GM12892 (cell line): ENCODE measurements at places on chromosomes 12 and 14.

- no peak for DNase-seq
Observed at GRCh38 chr12:45122768-45123380, 72.0 kb upstream of the DBX2 start.

GRCh38 chr14:101442451-101442850, 118.8 kb upstream of the DIO3 start:
- DNase-seq: no peak

- no peak for DNase-seq
Observed at GRCh38 chr12:91098941-91099340, 12.4 kb downstream of the LUM start.

DNA sequence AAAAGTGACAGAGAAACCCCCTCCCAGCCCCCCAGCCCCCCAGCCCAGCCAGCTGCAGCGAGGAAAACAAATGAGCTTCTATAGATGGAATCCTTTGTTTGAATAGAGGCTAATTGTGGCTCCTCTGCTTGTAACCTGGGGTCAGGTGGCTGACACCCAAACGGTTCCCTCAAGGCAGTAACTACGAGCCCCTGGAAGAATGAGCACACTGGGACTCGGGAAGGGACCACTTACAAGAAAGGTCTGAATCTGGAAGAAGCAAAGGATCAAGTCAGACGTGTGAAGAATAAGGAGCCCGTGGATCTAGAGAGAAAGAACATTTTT, 108.7 kb upstream of the FUT8 start:
- DNase-seq: no peak

GRCh38 chr14:34665785-34666435, 36.0 kb upstream of the SNX6 start:
- DNase-seq: no peak

DNA sequence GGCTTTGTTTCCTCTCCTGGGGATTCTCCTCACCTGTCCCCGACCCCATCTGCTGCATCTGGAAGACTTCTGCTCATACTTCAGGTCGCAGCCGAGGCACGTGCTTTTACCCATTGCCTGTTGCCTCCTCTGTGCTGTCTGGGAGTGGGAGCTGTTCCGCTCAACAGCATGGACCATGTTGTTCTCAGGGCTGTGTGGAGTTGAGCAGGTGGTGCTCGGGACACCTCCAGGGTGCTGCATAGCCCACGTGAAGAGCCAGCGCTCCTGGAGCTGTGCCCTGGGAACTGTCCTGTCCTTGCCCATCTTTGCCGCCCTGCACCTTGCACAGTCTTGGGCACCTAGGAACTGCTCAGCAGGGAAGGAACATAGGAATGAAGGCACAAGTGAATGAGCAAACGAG, 62.4 kb downstream of the IQSEC3 start:
- no peak for DNase-seq

DNA sequence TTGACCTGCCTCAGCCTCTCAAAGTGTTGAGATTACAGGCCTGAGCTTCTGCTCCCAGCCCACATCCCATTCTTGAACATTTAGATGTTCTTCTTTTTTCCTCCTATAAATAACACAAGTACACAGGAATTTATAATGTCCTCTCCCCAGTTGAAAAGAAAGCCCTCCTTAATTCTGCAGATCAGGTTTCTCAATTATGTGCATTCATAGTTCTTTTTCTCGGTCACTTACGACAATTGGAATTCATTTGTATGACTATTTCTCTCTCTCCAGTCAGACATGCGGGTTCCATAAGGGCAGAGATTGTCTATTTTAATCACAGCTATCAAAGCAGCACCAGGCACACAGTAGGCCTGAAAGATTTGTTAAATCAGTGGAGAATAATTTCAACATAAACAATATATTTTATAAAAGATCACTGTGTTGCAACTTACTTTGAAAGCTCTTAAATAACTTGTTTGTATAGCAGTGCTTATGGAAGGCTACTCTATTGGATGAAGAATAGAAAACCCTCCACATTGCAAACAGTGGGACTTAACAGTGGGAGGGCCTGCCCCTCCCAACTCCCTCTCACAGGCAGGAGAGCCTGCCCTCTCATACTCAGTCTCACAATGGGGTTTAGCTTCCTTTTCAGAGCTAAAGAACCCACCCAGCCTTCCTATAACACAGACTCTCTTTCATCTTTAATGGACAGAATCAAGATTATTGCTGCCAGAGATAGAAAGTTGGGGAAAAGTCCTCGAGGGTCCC, 84.1 kb upstream of the TRAF3 start:
- DNase-seq: no peak

DNA sequence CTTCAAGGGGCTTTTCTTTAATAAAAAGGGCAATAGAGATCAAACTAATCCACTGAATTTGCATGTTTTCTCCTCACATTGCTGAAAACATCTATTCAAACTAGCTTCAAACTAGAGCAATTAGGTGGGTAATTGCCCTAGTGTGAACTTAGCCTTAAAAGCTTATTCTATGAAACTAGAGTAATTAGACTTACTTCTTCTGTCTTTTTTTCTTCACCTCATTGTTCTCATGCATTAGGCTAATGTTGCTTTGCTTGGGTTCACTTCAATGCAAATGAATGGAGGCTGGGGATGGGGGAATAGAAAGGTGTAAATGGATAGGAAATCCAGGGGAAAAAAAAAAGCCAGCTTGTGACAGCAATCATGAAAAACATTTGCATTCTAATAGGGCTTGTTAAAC, 414.8 kb upstream of the LMO3 start:
- DNase-seq: no peak

DNA sequence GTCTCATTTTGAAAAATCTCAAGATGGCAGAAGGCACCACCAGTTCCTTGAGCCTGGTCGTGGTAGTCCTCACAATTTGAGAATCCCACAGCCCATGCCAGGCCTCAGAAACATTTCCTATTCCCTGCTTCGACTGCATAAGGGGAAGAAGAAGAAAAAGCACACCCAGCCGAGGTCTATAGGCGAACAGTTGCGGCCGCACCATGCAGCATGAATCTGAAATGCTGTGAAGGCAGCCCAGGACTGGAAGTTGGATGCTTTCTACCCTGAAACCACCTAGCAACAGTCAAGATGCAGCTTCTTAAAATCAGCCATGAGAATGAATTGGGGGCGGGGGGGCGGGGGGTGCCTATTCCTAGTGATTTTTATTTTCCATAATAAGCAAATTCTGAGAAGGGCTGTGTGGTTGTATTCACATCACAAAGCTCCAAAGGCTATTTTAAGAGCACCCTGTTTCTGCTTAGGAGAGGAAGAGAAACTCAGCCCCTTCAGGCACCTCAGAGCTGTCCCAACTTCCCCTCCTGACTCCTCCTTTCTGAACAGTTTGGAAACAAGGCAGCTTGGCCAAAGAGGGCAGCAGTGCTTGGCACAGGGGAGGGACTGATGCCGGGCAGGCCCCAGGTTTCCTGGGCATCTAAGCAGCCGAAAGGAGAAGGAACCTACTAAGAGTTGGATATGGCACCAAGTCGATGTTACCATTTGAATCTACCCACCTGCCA, 172.5 kb upstream of the FOXN3 start:
- DNase-seq: no peak

- no peak for DNase-seq
Observed at GRCh38 chr12:48296586-48297282, 54.0 kb downstream of the ZNF641 start.

GRCh38 chr12:58832920-58833319, 87.4 kb downstream of the LRIG3 start:
- no peak for DNase-seq

DNA sequence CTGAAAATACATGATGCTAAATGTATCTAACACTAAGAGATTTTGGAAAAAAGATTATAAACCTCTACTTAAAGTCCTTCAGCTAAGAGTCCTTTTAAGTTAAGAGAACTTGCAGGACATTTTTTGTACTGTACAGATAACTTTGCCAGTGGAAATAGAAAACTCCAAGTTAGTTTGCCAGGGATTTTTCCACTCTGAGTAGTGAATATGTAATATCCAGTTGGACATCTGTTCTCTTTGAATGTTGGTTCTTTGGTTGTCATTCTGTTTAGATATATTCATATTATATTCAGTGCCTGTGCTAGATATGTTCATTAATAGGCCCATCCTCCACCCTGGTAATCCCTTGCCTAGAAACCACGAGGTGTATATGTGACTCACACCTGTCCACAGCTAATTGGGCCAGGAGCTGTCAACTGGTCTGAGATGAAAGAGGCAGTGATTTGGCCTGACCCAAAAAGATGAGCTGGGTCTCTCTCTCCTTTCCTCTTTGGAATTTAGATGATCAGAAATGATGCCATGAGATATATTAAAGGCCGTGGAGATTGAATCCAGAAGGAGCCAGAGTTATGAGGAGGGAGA, 261.0 kb upstream of the LRIG3 start:
- DNase-seq: no peak

DNA sequence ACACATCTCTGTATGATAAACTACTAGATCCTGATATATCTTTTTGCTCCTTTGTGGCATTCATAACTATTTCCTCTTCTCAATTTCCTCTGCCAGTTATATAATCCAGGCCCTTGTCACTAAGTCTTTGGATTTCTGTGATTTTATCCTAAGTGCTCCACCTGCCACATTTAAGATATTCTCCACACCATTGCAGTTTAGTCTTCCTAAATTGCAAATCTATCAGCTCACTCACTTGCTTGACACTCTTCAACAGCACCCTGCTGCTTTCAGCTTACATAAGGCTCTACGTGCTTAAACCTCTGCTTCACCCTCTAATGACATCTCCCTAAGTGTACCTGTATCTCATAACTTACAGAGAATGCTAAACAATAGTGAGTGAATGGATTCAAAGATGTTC, 1032.2 kb upstream of the SEL1L start:
- DNase-seq: no peak

- no peak for DNase-seq
Observed at GRCh38 chr12:10052193-10052913, 21.9 kb downstream of the CLEC9A start.

GRCh38 chr12:98983647-98984046, 338.6 kb downstream of the APAF1 start:
- no peak for DNase-seq

DNA sequence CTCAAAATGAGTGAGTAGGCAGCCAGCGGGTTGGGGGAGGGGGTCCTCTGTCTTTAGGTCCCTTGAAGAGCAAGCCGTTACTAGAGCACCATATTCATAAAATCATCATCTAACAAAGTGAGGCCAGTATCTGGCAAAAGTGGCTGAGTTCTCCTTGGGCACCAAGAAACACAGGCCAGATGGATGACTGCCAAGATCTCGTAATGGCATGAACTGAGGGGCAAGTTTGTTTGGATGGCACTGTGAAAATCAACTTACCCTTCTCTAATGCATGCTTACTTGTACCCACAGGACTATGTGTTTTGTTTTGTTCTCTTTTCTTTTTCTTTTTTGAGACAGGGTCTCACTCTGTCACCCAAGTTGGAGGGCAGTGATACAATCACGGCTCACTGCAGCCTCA, 41.6 kb downstream of the GNPTAB start:
- DNase-seq: no peak

DNA sequence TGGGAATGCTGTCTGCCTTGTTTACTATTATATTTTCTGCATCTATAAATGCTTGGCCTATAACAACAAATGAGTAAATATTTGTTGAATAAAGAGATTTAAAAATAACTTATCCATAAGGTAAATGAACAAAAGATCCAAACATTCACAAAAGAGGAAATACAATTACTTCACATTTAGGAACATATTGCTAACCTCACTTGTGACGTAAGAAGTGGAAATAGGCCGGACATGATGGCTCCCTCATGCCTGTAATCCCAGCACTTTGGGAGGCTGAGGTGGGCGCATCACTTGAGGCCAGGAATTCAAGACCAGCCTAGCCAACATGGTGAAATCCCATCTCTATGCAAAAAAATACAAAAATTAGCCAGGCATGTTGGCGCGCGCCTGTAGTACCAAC, 25.7 kb upstream of the CKAP4 start:
- DNase-seq: no peak
